A549 treated with CpdA at 1 μM for 4 hours (cell line): ENCODE measurements at places on chromosomes 4 and X. TPM values are rescaled to one million over a fixed set of nuclear protein-coding genes. Genes with fewer than 3 reads are reported as not detected.

ADGRL3 gene
- 0.01 to 0.05 TPM (median 0.02 TPM) in 3 of 5 replicates, not detected in the others for total RNA-seq

PLAC8 gene
- 0.93 to 1.3 TPM (median 1.0 TPM) in 5 replicates for total RNA-seq

NPNT gene
- total RNA-seq: 0.14 to 0.55 TPM (median 0.24 TPM) in 5 replicates

EXOC1 gene
- total RNA-seq: 12.9 to 18.7 TPM (median 14.6 TPM) in 5 replicates

ERVMER34-1 gene
- 0.42 to 0.84 TPM (median 0.54 TPM) in 5 replicates for total RNA-seq

HPGDS gene
- total RNA-seq: not detected in 5 replicates

TMEM255A gene
- total RNA-seq: 0.06 to 0.15 TPM (median 0.10 TPM) in 5 replicates

HEPH gene
- not detected in 5 replicates for total RNA-seq

PITX2 gene
- total RNA-seq: 0.52 to 1.4 TPM (median 1.3 TPM) in 5 replicates
